Activated CD8-positive, alpha-beta memory T cell treated with anti-CD3 and anti-CD28 coated beads, Interleukin-2, amount 10 ng/mL, durations not matched to agents 7 days and 5 days (primary cell): ENCODE measurements at places on chromosomes 11 and 22. TPM values are rescaled to one million over a fixed set of nuclear protein-coding genes. Genes with fewer than 3 reads are reported as not detected.

Gene P2RX3
- not detected for total RNA-seq

Gene LRRN4CL
- 0.14 TPM for total RNA-seq

Gene GGT5
- total RNA-seq, result 0.40 TPM

Gene YWHAH
- 254 TPM for total RNA-seq

Gene NCAM1
- 4.1 TPM for total RNA-seq

Gene HBE1
- total RNA-seq, result not detected

Gene FADS2
- total RNA-seq, result 184 TPM

Gene GLYAT
- total RNA-seq, result not detected

Gene CRACR2B
- total RNA-seq, result 11.3 TPM
